ENCODE measurements at places on chromosomes 6 and 20. TPM values are rescaled to one million over a fixed set of nuclear protein-coding genes. Genes with fewer than 3 reads are reported as not detected.

DEFB112 gene
- not detected for total RNA-seq

KAT14 gene
- total RNA-seq, result 15.2 TPM

TRAPPC3L gene
- 0.17 TPM for total RNA-seq

PBOV1 gene
- total RNA-seq, result not detected

PGC gene
- total RNA-seq, result not detected

KIF25 gene
- total RNA-seq, result 0.51 TPM

LTA gene
- total RNA-seq, result not detected

TPBG gene
- 20.3 TPM for total RNA-seq

RUNX2 gene
- 37.7 TPM for total RNA-seq

MAP7 gene
- 1.0 TPM for total RNA-seq

SCGN gene
- total RNA-seq, result not detected

LY6G6F gene
- not detected for total RNA-seq

LPA gene
- not detected for total RNA-seq

MEP1A gene
- total RNA-seq, result 0.08 TPM

C6orf163 gene
- total RNA-seq, result 0.12 TPM

Data from H4 (cell line).